ENCODE measurements at places on chromosomes 6 and 20.

GRCh38 chr20:58634521-58635278 is 16.4 kb upstream of the STX16 start:
- DNase-seq: peak; percentile 76

- no peak for DNase-seq
These were observed 68.2 kb upstream of the XRN2 start for GRCh38 chr20:21234806-21235483.

DNA sequence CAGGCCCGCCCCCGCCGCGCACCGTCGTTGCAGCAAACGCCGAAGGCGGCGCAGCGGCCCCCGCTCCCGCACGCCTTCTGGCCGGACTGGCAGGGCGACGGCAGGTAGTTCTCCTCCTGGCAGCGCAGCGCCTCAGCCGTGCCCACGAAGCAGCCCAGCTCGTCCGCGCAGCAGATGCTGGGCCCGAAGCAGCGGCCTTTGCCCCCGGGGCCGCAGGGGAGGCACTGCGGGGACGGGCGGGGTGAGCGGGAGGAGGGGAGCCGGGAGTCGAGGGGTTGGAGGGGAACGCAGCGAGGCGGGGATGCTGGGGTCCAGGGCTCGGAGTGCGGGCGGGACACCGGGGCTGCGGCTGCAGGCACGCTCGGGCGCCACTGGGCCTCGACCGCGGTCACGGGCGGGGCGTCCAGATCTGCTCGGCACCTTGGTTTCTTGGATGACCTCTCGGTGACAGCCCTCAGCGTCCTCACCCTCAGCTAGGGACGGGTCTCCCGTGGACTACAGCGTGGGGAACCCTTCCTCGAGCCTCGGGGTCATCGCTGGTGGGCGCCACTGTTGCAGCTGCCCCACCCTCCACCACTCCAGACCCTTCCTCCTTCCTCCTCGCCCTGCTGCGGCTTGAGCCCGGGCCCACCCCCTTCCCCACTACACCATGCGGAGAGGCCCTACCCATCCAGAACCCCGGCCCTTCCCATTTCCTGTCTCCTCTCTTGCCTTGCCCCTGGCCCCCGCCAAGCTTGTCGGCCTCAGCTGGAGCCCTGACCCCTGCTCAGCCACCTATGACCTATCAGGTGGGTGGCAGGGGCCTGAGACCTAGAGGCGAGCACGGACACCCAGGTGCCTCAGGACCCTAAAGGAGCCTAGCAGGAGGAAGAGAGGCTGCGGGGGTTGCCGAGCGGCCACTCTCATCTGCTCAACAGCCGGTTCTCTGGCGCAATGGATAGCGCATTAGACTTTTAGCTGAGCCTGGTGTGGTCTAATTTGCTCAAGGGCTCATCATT is 1.3 kb downstream of the AVP start:
- DNase-seq: no peak

DNA sequence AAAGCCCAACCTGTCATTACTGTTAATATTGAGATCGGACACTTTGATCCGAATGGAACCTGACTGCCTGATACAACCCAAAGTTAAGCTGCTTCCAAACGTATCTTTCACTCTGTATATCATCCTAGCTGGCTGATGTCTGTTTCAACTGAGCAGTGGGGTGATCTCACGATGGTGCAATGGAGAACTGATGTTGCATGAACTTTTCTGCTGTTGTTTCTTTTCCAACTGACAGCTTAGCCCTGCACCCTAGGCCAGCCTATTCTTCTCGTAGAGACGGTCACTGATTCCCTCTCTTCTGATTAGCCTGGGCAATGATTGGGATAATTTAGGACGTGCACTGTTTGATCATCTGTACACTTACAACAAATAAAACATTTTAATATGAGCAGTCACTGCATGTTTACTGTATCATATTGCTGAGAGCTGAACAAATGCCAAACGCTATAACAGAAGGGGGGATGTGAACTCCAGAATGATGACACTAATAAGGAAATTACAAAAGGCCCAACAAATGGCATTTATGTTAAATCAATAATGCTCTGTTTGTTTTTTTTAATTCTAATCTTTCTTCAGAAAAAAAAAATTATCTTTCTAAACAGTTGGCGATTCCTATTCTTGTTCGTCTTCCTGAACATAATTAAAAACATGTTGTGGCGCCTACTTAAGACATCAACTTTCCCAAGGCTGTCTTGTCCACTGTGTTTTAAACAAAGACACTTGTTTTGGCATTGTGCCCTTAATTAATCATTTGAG is 184.8 kb downstream of the ZNF217 start:
- no peak for DNase-seq

GRCh38 chr6:7471171-7471570 is 70.3 kb upstream of the DSP start:
- DNase-seq: no peak

DNA sequence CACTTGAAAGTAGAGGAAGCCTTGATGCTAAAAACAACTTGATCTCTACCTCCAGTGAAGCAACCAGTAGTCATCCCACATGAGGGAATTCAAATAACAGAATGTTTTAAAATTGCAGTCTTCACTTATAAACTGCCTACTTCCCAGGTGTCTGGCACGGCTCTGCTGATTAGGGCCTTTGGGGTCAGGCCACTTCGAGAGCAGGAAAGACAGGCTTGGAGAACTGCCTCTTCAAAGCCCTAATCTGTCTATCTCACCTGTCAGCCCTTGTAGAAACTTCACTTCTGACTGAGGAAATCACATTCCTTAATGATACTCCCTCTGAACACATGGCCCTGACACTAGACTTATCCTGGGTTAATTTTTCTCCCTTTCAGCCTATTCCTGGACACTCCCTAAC is 458.6 kb downstream of the TENT5A start:
- no peak for DNase-seq

DNA sequence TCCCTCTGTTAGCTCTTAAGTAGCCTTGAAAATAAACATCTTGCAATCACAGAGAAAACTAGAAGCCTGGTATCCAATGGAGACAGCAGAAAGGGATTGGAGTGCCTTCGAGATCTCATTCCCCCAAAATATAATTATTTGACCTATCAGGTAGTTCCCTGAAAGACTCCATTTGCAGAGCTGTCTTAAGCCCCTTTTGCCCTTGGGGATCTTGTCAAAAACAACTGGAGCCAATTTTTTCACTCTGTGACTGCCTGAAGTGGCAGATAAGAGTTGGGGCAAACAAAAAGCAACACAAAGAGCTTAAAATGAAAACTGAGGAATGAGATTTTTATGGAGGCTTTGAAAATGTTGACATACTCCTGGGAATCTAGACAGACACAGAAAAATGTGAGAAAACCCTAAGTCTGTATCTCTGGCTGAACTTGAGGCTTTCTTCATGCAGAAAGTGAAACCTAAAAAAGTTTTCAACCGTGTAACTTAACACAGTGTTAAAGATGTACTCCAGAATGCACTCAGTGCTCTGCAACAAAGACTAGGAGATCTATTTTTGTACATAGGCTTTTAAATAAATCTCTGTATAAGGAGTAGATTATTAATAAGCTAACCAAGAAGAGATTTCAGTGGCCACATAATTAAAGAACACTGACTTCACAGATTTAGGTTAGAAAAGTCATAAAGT is 971.1 kb upstream of the MAN1A1 start:
- no peak for DNase-seq

- DNase-seq: no peak
These were observed 131.3 kb upstream of the OGFRL1 start for GRCh38 chr6:71157345-71157744.

DNA sequence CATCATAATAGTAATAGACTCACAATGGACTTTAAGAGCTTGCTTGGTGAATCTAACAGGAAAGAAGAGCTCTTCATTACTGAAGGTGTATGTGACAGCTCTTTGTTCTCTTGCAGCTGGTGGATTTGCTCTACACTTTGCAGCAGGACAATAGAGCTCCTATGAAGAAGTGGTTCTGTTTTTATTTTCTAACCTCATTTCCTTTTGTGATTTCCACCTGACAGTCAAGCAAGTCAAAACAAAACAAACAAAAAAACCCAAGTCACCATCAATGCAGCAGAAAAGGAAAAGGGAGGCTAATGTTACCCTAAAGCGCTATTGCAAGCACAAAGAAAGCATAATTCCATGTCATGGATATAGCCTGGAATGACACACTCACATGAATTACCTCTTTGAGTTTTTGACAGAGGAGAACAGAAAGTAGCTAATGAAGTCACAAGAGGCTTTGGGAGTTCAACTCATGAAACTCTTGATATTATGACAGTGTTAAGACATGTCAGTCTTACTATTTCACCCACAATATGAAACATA is 1188.1 kb downstream of the EPHA7 start:
- no peak for DNase-seq

- DNase-seq: peak; percentile 27
These were observed 149.7 kb downstream of the TFAP2C start for GRCh38 chr20:56778765-56779195.

DNA sequence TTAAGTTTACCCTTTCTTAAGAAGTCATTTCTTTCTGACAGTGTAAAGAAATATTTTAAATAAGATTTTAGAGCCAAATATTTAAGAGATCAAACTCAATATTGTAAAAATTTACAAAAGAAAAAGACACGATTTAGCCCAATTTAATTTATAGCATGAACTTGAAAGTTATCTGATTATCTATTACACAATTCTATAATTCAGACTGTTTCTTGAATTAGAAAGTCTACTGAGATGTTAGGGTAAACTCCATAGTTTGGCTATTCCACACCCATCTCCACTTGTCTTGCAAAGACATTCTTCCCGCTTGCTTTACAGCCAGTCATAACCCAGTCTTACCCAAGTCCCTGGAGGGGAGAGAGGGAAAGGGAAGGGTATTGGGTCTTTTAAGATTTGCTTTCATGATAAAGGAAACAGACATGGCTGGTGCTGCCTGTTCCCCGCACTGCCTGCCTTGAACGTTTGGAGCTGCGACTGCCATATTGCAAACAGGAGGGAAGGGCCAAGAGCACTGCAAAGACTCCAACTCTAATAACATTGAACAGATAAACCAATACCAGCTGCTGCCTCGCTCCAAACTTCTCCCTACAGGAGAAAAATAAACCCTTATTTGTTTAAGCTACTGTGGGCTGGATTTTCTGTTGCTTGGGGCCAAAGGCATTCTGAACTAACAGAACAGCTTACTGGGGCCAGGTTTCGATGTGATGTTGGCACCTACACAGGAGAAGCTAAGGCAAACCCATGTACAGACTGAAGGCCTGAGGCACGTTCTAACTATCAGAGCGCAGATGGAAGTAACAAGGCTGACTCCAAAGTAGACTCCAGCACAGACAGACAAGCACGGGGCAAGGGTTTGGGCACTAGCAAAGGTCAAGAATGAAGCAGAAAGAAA is 552.3 kb upstream of the JARID2 start:
- no peak for DNase-seq

GRCh38 chr6:69280858-69281257 is 516.0 kb downstream of the LMBRD1 start:
- DNase-seq: no peak

GRCh38 chr6:36542041-36542440 is 5.2 kb downstream of the STK38 start:
- DNase-seq: no peak

DNA sequence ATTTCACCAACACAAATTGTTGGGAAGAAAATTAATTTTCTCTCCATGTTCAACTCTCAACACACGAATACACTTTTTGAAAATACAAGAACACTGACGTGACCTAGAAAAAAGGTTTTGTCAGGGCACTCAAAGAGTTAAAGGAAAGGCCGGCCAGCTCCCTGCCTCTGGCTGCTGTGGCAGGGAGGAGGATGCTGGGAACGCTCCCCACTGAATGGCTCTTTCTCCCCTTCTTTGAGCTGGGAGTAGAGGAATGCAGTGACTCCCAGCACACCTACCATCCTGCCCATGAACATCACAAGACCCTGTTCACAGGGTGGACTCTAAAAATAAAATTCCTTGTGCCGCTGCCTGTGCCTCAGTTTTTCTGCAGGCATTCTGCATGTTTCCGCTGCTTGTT is 47.0 kb downstream of the MAP3K5 start:
- no peak for DNase-seq

DNA sequence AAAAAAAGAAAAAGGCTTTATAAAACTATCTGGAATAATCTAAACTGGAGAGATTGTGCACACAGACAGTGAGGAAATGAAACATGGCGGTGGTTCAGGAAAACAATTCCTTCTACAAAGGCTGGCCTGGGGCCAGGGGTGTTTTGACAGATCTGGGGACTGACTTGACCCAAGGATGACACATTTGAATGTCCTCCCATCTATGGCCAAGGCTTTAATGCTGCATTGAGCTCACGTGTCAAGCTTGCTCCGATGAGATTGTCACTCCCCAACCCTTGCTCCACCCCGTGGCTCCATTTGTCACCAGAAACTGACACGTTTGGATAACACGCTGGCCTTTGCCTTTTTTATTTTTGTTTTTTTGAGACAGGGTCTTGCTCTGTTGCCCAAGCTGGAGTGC is 156.1 kb downstream of the ZFP64 start:
- DNase-seq: no peak

GRCh38 chr6:15989397-15989796 is 139.5 kb upstream of the MYLIP start:
- peak; percentile 8 for DNase-seq

- DNase-seq: no peak
These were observed 49.1 kb downstream of the PLAGL1 start for GRCh38 chr6:143958839-143959399.

GRCh38 chr20:45780159-45780558 is 11.5 kb downstream of the WFDC3 start:
- no peak for DNase-seq

GRCh38 chr6:156123731-156124130 is 653.4 kb upstream of the ARID1B start:
- DNase-seq: no peak

GRCh38 chr6:128251445-128252340 is 268.7 kb downstream of the PTPRK start:
- no peak for DNase-seq

DNA sequence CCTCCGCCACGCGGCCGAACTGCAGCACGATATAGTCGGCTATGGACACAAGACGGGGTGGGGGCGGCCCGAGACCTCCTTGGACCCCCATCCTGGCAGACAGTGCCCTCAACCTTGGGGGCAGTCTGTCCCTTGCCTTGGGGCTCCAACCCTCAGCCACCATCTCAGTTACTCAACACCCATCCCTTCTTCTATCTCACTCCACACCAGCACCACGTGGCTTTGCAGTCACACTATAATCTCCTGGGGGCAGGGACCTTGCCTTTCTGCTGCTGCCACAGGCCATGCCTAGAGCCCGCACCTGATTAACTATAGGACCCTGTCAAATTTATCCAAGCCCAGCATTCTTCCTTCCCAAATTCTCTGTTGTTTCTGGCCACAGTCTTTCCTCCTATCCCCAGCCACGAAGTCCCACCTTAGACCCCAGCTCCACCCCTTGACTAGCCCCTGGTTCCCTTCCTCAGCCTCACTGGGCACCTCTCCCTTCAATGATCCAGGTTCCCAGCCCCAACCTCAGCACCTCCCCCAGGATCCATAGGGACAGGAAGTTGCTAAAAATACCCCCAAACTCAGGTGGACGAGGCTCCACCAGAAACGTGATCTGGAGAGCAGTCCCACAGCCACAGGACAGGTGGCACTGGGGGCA is 1.7 kb upstream of the TEAD3 start:
- peak; percentile 24 for DNase-seq

GRCh38 chr20:50708845-50709635 is 17.7 kb upstream of the RIPOR3 start:
- no peak for DNase-seq

GRCh38 chr6:69735027-69735426 is 61.8 kb downstream of the LMBRD1 start:
- no peak for DNase-seq

GRCh38 chr6:21935561-21936028 is 342.0 kb downstream of the SOX4 start:
- peak; percentile 60 for DNase-seq
